Activated CD8-positive, alpha-beta memory T cell treated with anti-CD3 and anti-CD28 coated beads for 4 hours (primary cell): ENCODE measurements at places on chromosomes 13 and 19.

- DNase-seq, result no peak
Observed at GRCh38 chr19:4909156-4909896, at the start of gene UHRF1. Gene UHRF1, plus strand, starts transcription at chr19:4909501. Its CDS starts 1,385 bp downstream, at chr19:4910886.

- DNase-seq, result no peak
Observed at GRCh38 chr13:99982731-99983498, 1.3 kb downstream of the ZIC2 start.

DNA sequence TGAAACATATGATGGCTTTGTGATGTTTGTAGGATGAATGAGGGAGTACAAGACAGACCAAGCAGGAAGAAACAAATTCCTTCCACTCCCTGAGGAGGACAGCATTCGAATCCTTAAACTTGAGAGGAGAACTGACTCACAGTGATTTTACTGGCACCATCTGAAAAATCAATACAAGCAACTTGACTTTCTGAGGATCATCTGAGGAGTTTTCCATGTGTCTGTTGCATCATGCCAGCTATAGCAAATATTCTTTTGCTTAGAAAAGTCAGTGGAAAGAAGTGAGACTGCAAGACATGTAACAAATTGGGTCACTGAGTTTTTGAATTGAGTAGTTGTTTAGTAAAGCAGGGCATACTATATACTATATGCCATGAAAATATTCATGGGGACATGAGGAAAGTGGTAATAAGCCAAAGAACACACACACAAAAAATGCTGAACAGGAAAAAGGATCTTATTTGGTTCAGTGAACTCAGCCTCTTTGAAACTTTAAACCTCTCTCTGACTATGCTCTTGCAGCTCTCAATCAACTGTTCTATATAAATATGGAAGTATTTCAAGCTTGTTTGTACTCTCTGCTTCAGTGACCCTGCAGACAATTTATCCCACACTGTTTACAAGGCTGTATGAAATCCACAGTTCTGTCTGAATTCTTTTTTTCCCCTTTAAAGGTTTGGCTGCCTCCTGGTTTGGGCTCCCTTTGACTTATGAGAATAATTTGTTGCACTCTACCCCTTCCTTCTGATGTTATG is 35.5 kb downstream of the SERTM1 start:
- no peak for DNase-seq

DNA sequence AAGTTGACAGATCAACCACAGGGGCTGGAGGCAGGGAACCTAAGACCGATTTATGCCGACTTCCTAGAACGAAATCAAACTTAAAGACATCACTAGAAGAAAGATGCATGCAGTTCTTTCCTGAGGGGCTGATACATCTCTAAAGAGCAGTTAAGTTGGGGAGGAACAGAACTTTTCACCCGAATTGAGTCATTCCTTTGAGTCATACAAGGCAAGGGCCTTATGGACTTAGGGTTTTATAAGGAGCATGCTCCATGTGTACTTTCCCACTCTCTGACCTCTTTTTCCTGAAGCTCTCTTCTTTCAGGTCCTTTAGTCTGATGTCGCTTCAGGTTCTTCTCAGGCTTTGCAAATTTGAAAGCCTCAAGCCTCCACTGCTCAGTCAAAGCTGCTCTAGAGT is 7.9 kb upstream of the FBXL3 start:
- no peak for DNase-seq

DNA sequence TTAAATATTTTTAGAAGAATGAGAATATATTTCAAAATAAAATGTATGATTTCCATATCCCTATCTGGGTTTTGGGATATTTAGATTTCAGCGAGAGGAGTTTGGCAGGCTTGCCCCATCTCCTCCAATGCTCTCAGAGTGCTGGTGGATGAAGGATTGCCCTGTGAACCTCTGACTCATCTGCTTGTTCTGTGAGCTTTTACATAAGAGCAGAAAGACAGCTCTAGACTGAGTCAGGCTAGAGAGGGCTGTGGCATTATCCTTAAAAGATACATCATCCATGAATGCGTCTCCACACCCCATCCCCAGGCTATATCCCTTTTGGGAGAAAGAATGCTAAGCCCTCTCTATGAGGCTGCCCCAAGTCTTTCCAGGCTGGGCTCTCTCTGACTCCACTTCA is 190.6 kb downstream of the TUBA3C start:
- no peak for DNase-seq

GRCh38 chr13:60078226-60078625 is 85.5 kb downstream of the DIAPH3 start:
- DNase-seq, result no peak

DNA sequence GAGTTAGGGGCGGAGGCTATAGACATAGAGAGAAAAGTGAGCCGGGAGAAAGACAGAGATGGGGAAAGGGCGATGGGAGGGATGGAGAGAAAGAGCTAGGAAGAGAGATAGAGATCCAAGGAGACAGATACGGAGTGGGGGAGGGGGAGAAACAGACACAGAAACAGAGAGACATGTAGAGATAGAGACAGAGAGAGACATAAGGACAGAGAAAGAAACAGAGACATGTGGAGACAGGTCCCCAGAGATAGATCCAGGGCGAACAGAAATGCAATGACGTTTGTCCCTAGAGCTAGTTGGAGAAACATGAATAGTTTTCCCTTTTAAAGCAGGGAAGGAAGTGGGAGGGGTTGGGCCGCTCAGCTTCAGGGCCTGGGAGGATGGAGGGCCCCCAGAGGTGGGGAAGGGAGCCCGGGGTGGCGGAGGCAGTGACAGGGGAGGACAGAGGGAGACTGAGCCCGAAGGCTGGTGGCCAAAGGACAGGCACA is 4.6 kb downstream of the PPP1R14A start:
- no peak for DNase-seq

- no peak for DNase-seq
Observed at GRCh38 chr13:38900188-38900587, 90.4 kb downstream of the STOML3 start.

- no peak for DNase-seq
Observed at GRCh38 chr13:111043575-111043982, 71.5 kb upstream of the ARHGEF7 start.

- DNase-seq, result no peak
Observed at GRCh38 chr13:23605831-23606230, 35.6 kb downstream of the TNFRSF19 start.

DNA sequence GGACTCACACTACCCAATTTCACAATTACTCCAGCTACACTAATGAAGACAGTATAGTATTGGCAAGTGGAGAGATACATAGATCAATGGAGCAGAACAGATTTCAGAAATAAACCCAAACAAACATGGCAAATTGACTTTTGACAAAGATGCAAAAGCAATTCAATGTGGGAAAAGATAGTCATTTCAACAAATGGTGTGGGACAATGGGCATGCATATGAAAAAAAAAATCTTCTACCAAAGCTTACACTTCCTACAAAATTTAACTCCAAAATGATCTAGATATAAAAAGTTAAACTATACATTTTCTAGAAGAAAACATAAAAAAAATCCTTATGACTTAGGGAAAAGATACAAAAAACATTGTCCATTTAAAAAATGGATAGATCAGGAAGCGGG is 2.7 kb upstream of the IGFL4 start:
- no peak for DNase-seq

DNA sequence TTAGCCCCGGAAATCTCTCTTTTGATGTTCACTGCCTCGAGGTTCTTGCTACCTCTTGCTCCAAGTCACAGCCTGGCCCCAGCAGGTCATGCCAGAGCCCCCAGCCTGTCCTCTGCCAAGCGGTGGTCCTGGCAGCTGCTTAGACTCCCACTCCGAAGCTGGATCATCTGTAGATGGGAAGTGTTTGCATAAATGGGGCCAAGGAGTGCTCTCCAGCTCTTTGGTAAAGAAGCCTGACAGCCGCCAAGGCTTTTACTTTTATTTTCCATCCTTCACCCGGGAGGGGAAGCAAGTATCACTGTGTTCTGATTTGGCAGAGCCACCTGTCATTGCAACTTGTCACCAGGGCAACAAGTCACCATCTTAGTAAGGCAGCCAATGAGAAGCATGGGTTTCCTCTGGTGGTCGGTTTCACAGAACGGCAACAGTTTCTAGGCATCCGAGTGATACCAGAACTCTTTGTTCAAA is 10.6 kb upstream of the RETN start:
- DNase-seq, result no peak

DNA sequence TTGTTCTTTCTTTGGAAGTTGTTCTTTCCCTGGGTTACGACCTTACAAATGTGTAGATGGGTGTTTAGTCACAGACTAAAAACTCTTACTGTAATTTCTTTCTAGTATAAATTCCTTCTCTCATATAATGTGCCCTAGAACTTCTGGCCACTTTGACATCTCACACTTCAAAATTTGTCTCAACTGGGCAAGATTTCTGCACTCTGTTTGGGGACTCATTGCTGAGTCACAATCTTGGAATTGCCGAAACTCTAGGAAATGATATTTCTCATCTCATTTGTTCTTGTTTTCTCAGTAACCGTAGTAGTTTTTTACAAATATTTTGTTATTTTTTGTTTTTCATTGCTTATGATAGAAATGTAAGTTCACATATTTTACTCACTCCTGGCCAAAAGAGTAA is 2523.2 kb upstream of the PCDH20 start:
- no peak for DNase-seq

- no peak for DNase-seq
Observed at GRCh38 chr19:1945899-1946298, 4.9 kb downstream of the CSNK1G2 start.

GRCh38 chr19:19409205-19409604 is 3.7 kb downstream of the GATAD2A start:
- no peak for DNase-seq

DNA sequence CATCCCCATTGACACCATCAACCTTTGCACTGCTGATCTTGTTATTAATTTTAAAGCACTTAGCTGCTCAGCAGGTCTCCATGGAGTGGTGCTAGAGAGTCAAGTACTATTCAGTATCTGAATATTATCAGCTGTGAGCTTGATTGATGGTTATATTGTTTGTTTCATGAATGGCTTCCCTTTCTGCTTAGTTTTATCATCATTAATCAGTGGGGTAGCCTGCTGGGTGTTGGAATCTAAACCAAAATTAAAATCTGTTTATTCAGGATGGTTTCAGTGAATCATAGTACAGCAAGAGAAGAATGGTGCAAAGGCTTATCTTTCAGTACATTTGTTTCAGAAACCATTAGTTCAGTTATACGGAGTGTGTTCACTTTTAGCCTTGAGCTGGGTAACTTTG is 42.5 kb upstream of the SCEL start:
- no peak for DNase-seq

GRCh38 chr13:21925720-21926119 is 254.8 kb downstream of the FGF9 start:
- DNase-seq, result no peak

DNA sequence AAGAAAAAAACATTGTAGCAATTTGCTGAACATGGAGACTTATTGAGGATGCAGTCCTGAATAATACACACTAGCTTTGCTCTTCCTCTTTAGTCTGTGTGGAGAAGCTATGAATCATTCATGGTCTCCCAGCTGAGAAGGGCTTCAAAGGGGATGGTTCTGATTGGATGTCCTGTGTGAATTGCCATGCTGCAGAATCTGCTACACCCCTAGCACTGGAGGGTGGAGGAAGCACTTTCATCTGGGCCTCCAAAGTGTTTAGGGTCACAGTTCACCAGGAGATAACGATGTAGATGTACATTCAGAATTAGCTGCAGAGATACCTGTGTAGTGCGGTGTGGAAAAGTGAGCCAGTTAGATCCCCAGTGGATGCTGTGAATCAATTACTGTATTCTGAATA is 321.1 kb upstream of the EDNRB start:
- no peak for DNase-seq

- DNase-seq, result peak; percentile 33
Observed at GRCh38 chr19:46014941-46015686, 7.7 kb downstream of the PGLYRP1 start.

GRCh38 chr13:74256969-74257368 is 122.8 kb upstream of the KLF12 start:
- DNase-seq, result no peak

DNA sequence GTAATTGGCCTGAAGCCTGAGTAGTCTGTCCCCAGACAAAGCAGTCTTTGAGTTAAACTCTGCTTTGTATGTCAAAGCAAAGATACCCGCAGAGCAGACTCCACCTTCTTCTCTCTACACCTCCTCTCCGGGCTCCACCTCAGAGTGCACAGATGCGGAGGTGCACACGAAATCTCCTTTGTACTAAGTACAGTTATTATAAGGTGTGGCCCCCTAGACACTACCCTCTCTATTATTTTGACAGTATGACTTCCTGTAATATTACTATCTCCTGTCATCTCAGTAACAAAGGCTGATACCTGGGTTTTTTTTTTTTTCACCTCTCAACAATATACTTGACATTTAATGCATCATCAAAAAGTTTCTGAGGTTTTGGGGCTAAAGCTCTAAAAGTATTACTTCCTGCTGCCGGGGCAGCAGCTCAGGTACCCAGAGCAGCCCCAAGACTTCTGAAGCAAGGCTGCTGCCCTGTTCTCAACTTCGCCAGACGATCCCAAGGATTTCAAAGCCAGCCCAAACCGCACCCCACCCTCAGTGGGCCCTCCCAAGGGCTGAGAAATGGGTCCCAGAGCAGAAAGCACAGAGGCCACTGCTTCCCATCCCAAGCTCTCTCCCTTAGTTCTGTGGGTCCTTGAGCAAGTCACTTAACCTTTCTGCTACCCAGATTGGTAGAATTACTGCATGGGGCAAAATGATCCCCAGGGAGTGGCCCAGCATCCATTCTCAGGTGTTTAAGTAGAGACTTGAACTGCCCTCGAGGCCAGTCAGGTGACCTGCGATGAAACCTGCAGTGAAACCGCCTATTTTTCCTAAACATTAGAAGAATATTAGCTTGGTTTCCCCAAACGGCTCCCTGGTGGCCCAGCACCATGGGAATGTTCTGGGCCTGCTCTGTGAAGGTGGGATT is 180.6 kb downstream of the FOXO1 start:
- DNase-seq, result peak; percentile 19

DNA sequence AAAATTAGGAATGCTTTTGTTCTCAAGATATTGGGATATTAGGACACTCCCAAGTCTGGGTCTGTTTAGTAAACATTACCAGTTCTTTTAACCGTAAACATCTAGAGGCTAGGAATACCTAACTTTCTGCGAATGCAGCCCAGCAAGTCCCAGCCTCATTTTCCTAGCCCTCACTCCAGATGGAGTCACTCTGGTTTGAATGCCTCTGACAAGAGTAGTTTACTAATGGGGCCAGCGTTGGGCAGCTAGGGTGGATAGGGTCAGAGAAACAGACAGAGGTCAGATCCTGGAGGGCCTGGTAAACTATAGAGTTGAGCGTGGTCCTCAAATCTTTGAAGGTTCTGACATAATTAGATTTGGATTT is 53.6 kb downstream of the WDFY2 start:
- DNase-seq, result no peak

GRCh38 chr13:36919171-36919832 is 736 bp downstream of the SMAD9 start:
- DNase-seq, result no peak

- no peak for DNase-seq
Observed at GRCh38 chr13:37059848-37060192, 332 bp upstream of the SUPT20H start.

- no peak for DNase-seq
Observed at GRCh38 chr13:49218493-49219051, 1.6 kb upstream of the MLNR start.

- no peak for DNase-seq
Observed at GRCh38 chr13:45339867-45340266, 1.1 kb downstream of the TPT1 start.

- DNase-seq, result no peak
Observed at GRCh38 chr19:14112809-14113385, 4.7 kb downstream of the PRKACA start.

- no peak for DNase-seq
Observed at GRCh38 chr19:34972163-34972705, 8.2 kb upstream of the ZNF792 start.

- no peak for DNase-seq
Observed at GRCh38 chr13:52179925-52180324, 20.5 kb upstream of the NEK3 start.

GRCh38 chr13:100433475-100433874 is 155.1 kb downstream of the GGACT start:
- DNase-seq, result no peak
